DMS153 (cell line): ENCODE measurements at places on chromosomes 16 and 17.

DNA sequence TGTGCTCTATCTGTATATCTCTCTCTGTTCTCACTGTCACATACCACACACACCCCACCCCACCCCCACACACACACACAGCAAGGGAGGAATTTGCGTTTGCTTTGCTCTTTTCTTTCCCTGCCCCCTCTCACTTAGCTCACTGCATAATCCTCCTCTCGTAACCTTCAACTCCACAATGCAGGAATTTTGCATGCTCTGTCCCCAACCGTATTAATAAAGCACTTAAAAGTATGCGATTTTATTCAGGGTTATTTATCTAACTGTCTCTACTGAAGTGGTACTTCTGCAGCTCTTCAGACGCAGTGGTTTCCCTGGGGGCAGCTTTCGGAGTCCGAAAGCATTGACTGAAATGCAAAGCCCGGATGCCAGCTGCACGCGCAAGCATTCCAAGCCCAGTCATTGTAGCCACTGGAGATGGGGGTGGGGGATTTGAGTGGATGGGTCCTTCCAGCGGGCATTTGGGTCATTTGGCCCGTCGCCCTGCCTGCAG lies 105.4 kb upstream of the RBFOX1 start:
- peak; percentile 29 for DNase-seq

DNA sequence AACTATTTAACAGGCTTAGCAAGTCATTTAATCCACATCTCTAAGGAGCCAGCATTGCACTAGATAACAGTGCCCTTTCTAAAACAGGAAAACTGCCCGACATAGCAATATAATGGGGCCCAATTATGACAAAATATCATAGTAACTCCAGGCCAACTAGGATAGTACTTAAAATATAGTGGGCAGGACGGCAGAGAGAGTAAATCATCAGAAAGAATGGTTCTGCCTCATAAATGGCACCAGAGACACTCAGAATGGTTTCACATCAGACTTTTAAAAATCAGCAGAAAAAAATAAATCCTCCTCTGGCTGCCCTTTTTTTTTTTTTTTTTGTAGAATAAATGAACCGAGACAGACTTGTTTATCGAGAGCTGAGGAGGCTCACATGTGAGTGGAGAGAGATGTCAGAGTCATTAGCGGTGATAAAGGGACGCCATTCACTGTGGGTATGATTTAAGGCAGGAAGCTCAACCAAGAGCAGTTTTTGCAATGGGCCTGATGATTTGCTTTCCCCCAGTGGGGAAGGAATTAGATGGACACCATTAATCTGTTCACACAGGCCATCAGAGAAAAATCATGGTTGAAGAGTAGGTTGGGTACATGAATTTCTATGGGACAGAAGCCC lies 62.6 kb downstream of the CPPED1 start:
- DNase-seq: no peak

DNA sequence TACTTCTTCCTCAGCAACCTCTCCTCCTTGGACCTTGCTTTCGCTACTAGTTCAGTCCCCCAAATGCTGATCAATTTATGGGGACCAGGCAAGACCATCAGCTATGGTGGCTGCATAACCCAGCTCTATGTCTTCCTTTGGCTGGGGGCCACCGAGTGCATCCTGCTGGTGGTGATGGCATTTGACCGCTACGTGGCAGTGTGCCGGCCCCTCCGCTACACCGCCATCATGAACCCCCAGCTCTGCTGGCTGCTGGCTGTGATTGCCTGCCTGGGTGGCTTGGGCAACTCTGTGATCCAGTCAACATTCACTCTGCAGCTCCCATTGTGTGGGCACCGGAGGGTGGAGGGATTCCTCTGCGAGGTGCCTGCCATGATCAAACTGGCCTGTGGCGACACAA lies 429 bp downstream of the OR2C1 start:
- no peak for DNase-seq

- no peak for DNase-seq
These were observed 7.9 kb upstream of the SOST start for GRCh38 chr17:43766413-43767052.

DNA sequence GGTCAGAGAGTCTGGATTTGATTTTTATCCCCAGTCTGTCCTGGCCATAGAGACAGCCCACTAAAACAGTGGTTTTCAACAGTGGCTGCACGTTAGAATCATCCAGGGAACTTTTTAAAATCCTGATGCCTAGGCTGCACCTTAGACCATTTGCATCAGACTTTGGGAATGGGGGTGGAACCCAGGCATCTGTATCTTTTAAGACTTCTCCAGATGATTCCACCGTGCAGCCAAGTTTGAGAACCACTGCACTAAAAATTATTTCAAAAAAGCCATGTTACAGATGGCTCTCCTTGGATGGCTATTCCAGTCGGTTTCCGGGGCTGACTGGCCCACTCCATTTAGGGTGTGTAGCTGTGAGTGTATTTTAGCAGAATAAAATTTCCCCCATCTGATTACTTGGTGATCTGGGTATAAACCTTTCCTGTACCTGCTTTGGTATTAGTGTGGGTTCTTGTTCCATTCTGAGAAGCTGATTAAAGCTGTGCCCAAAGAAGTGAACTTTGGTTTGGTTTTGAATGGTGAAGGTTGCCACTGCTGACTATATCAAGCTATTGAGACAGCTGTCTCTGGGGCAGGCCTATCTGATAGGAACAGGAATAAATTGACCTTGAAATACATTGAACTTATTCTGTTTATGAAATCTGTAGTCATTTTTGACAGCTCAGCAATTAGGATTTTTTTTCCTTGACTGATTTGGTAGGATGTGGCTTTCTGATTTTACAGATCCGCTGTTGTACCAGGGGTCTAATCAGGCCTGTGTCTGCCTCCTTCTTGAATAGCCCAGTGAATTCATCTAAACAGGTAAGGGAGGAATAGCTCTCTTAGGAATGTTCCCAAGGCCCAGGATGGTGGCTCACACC lies 1.3 kb downstream of the ATP5MC1 start:
- no peak for DNase-seq

DNA sequence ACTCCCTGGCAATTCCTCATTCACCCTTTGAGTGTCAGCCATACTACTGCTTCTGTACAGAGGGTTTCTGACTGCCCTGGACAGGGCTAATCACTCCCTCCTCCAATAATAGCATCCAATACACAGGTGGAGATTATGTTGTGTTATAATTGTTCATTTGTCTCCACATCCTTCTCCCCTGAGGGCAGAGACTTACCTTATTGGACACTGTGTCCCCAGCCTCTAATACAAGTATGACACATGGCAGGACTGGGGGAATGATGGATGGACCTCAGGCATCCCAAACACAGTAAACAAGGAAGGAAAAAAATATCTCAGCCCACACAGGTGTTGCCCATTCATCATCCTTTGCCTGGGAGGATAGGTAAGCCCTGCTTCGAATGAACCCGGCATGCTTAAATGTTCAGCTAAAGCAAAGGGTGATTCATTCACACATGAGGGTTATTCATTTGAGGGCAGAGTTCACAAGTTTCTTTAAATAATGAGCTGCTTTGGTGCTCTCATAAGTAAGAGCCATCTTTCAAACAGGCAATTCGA lies 34.8 kb downstream of the MMD start:
- no peak for DNase-seq

DNA sequence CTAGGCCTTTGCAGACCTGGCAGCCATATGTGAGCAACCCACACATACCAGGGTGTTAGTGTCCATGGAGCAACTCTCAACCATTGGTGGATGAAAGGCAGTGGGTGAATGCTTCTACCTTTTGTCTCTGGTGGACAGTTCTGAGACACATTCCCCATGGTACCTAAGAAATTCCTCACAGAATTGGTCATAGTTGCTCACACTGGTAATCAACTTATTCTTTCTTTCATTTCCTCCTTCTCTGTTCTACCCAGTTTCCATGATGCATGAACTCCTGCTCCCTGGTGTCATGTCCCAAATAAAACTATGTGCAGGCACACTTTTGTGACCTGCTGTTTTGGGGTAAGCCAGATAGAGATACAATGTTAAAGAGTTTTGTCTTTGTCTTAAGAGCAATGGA lies 33.2 kb upstream of the MPHOSPH6 start:
- DNase-seq: no peak

DNA sequence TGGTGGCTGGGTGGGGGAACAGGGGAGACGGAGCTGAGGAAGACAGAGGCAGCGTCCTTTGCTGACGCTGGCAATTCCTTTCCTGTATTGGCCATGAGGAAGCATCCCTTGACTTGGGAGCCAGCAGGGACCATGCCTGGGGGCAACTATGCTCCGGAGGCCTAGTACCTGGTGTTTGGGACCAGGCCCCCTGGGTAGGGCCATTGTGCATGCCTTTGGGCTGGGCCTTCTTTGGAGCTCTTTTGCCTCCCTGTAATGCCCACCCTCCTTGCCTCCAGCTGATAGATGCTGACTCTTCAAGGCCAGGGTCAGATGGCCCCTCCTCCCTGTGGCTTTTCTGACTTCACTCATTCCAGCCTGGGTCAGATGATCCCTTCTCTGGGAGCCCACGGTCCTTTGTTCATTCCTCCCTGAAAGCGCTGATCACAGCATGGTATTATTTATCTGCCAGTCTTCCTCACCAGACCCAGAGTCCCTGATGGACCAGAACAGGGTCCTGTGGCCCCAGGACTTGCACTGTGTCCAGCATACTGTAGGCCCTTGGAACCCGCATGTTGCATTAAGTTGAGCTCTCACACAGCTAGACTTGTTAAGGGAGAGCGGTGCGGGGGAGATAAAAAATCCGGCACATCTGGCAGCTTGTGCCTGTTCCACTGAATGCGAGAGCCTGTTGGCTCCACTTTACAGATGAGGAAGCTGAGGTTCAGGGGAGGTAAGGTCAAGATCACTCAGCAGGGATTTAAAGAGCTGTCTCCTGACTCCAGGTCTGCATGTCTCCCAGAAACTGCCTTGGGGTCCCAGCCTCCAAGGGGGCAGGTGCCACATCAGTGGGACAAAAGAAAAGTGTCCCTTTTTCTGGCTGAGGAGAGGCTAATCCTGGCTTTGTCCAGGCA lies 2.9 kb downstream of the STARD3 start:
- DNase-seq: no peak

- no peak for DNase-seq
These were observed at the start of gene PABPN1L for GRCh38 chr16:88866151-88866920. Gene PABPN1L, minus strand, starts transcription at chr16:88866660. Its CDS starts 54 bp downstream, at chr16:88866606.

- DNase-seq: no peak
These were observed 99.4 kb downstream of the SALL1 start for GRCh38 chr16:51051671-51052070.

- DNase-seq: peak; percentile 46
These were observed 125.4 kb upstream of the CHMP6 start for GRCh38 chr17:80866050-80866793.

- DNase-seq: no peak
These were observed 80.6 kb downstream of the TUBD1 start for GRCh38 chr17:59812139-59812538.

DNA sequence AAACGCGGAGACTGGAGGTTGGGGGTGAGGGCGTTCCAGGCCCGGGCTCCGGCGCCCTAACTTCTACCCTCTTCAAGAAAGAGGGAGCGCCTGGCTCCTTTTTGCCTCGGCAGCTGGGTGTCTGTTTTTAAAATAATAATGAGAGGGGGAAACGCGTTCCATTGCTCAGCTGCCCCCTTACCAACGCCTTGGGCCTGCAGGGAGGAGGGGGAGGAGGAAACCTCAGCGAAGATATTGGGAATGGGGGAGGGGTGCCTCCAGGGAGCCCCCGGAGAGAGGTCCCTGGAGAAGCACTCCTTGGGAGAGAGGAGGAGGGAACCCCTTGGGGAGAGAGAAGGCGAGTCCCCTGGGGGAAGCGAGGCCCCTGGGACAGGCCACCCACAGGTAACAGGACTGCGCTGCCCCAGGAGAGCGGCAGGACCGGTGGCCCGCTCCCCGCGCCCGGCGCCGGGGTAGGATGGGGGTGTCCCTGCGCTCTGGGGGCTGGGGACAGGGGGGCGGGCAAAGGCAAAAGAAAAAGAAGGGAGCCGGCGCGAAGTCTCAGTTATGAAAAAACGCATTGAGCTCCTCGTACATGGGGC lies 2.7 kb downstream of the NEUROD2 start:
- no peak for DNase-seq

- DNase-seq: no peak
These were observed 15.1 kb downstream of the TIMM22 start for GRCh38 chr17:1011760-1012735.

DNA sequence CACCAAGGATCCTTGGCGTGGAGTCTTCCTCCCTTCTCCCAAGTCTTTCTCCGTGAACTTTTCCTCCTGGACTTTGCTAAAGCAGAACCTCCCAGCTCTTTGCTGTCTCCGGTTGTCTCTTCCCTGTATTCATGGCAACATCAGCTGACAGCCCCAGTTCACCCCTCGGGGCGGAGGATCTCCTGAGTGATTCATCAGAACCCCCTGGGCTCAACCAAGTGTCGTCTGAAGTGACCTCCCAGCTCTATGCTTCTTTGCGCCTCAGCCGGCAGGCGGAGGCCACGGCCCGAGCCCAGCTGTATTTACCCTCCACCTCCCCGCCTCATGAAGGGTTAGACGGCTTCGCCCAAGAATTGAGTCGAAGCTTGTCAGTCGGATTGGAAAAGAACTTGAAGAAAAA lies 943 bp downstream of the CNTROB start:
- no peak for DNase-seq

- DNase-seq: peak; percentile 38
These were observed 3.4 kb downstream of the SGCA start for GRCh38 chr17:50169121-50169764.

GRCh38 chr16:72469932-72470331 lies 298.0 kb upstream of the PMFBP1 start:
- DNase-seq: peak; percentile 11

DNA sequence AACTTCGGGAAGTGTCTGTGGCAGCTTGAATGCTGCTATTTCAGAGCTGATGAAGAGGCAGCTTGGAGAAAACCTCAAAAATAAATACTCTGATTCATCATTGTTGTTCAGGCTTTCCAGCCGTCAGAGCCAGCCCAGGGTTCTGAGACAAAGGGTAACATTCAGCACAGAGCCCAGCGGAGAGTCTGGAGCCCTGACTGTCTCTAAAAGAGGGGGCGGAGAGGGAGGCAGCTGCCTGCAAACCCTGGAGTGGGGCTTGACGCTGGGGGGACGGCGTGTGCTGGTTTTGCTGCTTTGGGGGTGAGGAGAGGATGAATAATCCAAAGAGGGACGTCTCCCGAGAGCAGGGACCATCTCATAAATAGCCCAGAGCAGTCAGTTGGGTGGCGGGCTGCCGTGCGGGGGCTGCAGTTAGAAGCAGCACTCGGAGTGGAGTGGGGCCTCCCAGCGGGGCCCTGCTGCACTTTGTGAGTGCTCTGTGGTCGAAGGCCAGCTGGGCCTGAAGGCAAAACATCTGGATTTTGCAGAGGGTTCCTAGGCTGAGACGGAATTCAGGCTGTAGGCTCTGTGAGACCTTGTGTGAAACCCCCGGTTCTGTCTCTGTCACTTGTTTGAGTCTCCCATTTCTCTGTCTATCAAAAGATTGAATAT lies 237.8 kb downstream of the PRKCA start:
- no peak for DNase-seq

GRCh38 chr16:8576141-8577004 lies 13.9 kb downstream of the TMEM114 start:
- no peak for DNase-seq

- no peak for DNase-seq
These were observed 999 bp upstream of the FLYWCH2 start for GRCh38 chr16:2881783-2882649.

GRCh38 chr16:80198311-80199299 lies 342.2 kb upstream of the DYNLRB2 start:
- peak; percentile 99 for DNase-seq
